ENCODE measurements at places on chromosomes 6 and 20. TPM values are rescaled to one million over a fixed set of nuclear protein-coding genes. Genes with fewer than 3 reads are reported as not detected.

Gene NRSN1
- not detected for total RNA-seq

Gene HLA-G
- total RNA-seq = not detected

Gene CRISP2
- not detected for total RNA-seq

Gene ERVFRD-1
- total RNA-seq = 1.2 TPM

Gene RNF39
- not detected for total RNA-seq

Gene BPIFA1
- total RNA-seq = not detected

Gene OPN5
- total RNA-seq = not detected

Gene VSX1
- total RNA-seq = not detected

Gene UCKL1
- total RNA-seq = 20.9 TPM

Gene SLC35F1
- total RNA-seq = not detected

Gene SIRPB1
- 0.87 TPM for total RNA-seq

Gene ATRN
- total RNA-seq = 35.5 TPM

DNA sequence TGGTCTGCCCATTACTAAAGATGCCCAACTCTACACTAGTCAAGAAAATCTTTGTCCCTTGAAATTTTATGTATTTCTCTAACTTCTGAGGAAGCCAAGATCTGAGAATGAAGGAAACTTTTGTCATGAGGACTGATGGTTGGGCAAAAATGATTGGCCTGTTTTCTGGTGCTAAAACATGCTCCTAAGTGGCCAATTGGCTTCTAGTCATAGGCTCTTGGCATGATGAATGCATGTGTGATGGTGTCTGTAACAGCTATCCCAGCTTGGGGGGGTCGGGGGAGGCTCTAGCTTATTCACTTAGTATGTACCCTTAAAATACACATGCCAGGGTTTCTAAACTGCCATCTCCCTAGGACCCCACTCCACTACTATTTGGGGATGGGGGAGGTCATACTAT lies 228.6 kb downstream of the ZNF217 start:
- no peak overlapping the region for H3K4me3 ChIP-seq
- no peak for DNase-seq
- no peak overlapping the region for H3K27ac ChIP-seq
- H3K4me1 ChIP-seq = peaks cover 3% of the 10 kb centered on the region

GRCh38 chr6:18976091-18976490 lies 588.9 kb downstream of the RNF144B start:
- H3K4me1 ChIP-seq = peaks cover 6% of the 10 kb centered on the region
- no peaks in the 10 kb centered on the region for H3K27me3 ChIP-seq
- H3K27ac ChIP-seq = no peak overlapping the region
- no peak overlapping the region for H3K4me3 ChIP-seq
- no peaks in the 10 kb centered on the region for H3K36me3 ChIP-seq
- DNase-seq = no peak

DNA sequence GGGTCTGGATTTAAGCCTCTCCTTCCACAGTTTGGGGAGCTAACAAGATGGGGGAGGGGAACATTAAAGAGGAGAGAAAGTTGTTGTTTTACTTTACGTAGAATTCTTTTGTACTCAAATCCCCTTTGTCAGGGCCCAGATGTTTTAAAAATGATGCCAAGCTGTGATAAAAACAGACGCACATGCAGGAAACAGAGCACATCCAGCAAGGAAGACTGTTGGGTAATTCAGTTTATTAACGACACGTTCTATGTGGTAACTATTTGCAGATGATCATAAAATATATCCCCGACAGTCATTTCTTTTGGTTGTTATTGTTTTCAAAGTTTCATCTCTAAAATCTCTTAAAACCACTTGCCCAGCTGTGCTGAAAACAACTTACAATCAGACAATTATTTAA lies 307.0 kb upstream of the PRDM1 start:
- no peak for DNase-seq
- H3K27ac ChIP-seq = no peak overlapping the region
- no peaks in the 10 kb centered on the region for H3K4me1 ChIP-seq
- H3K4me3 ChIP-seq = no peak overlapping the region
- H3K27me3 ChIP-seq = no peaks in the 10 kb centered on the region
- no peaks in the 10 kb centered on the region for H3K36me3 ChIP-seq

- DNase-seq = peak; percentile 79
- peaks cover 54% of the 10 kb centered on the region for H3K27me3 ChIP-seq
- H3K27ac ChIP-seq = peak overlapping the region; percentile 78
- no peaks in the 10 kb centered on the region for H3K36me3 ChIP-seq
Measured at GRCh38 chr20:32582659-32583580, 2.2 kb downstream of the NOL4L start.

DNA sequence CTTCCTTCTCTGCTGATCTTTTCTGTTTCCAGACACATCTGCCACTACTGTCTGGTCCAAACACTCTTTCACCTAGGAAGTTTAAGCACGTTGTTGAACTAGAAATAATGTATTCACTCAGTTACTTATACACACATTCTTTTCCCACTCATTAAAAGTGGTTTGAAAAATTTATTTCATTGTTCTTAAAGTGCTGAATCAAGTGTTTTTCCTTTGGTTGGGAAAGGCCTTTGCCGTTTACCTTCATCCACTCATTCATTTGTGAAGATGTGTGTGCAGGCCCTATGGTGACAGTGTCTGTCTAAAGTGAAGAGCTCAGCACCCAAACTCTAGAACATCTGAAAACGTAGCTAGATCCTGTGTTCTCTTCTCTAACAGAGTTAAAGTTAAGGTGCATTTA lies 64.2 kb upstream of the AGPAT4 start:
- no peaks in the 10 kb centered on the region for H3K36me3 ChIP-seq
- no peaks in the 10 kb centered on the region for H3K27me3 ChIP-seq
- DNase-seq = no peak

DNA sequence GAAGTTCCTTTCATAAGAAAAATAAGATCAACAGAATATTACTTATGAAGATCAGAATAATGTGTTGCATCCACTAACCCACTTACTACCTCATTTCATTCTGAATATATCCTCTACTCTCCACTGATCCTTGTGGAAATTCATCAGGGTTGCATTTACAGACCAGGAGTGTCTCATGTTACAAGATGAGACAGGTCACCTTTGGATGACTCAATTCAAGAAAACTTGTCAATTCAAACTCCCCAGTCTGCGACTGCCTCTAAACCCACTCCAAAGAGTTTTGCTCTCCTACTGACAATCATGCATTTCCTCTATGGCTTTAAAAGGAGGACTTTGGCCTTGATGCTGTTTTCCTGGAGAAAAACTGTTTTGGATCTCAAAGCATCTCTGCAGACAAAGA lies 68.4 kb downstream of the ID4 start:
- no peak overlapping the region for H3K27ac ChIP-seq
- no peaks in the 10 kb centered on the region for H3K36me3 ChIP-seq
- no peak overlapping the region for H3K4me3 ChIP-seq

DNA sequence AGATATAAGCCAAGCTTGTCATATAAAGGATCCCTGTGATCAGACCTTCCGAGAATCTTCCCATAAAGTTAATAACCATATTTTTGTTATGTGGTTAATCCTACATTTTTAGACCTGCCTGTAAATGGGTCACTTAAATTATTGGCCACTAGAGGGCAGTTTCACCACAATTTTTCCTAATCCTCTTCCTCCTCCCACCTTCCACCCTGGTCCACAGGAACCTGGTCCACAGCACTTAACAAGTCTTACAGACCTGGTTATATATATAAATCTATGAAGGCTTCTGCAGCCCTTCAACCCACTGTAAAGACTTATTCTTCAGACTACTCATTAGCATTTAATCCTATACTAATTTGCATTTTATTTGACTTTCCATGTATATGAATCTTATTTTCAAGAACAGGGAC lies 28.3 kb downstream of the MRS2 start:
- H3K36me3 ChIP-seq = no peaks in the 10 kb centered on the region
- H3K27me3 ChIP-seq = no peaks in the 10 kb centered on the region
- H3K27ac ChIP-seq = no peak overlapping the region
- no peak for DNase-seq
- no peak overlapping the region for H3K4me3 ChIP-seq

- peak; percentile 22 for DNase-seq
- H3K36me3 ChIP-seq = no peaks in the 10 kb centered on the region
- H3K27ac ChIP-seq = no peak overlapping the region
- H3K4me3 ChIP-seq = no peak overlapping the region
Measured at GRCh38 chr6:151723152-151723551, 84.3 kb upstream of the ESR1 start.

GRCh38 chr20:59214073-59214472 lies 50.5 kb downstream of the ZNF831 start:
- DNase-seq = no peak
- H3K27ac ChIP-seq = no peak overlapping the region
- no peak overlapping the region for H3K4me3 ChIP-seq
- no peaks in the 10 kb centered on the region for H3K27me3 ChIP-seq

DNA sequence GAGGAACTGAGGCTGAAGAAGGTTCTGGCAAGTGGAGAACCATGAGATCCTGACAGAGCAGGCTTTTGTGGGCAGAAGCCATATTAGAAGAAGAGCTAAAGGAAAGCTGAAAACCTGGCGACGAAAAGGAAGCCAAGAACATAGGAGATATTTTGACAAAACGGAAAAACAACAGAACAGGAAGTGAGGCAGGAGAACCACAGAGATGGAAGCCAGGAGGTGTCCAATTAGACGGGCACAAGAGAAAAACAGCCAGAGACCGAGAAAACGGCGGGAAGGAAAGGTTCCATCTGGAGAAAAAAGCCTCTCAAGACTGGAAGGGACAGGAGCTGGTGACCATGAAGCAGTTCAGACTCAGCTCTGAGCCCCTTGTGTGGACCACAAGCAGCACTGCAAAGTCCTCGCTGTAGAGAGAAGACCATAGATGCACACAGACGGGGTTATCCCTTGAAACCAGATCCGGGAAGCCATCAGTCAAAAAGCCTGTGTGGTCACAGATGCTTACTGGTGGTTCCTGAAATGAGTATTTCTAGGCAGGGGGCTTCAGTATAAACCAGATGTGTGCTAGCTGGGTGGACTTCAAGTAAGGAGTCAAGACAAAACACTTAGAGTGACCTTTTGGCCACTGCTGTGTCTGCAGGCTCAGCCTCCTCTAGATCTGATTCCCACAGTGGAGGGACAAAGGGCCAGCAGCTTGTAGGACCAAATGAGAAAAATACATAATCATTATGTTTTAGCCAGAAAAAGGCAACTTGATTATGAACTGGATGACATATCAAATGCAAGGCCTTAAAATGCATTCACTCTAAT lies 30.7 kb downstream of the SSR1 start:
- H3K4me3 ChIP-seq = no peak overlapping the region
- no peak overlapping the region for H3K27ac ChIP-seq
- peaks cover 31% of the 10 kb centered on the region for H3K36me3 ChIP-seq
- no peak for DNase-seq
- H3K4me1 ChIP-seq = peaks cover 15% of the 10 kb centered on the region

- peaks cover 74% of the 10 kb centered on the region for H3K4me1 ChIP-seq
- no peaks in the 10 kb centered on the region for H3K27me3 ChIP-seq
- H3K4me3 ChIP-seq = no peak overlapping the region
- DNase-seq = no peak
Measured at GRCh38 chr6:108676555-108676954, 115.8 kb downstream of the FOXO3 start.

DNA sequence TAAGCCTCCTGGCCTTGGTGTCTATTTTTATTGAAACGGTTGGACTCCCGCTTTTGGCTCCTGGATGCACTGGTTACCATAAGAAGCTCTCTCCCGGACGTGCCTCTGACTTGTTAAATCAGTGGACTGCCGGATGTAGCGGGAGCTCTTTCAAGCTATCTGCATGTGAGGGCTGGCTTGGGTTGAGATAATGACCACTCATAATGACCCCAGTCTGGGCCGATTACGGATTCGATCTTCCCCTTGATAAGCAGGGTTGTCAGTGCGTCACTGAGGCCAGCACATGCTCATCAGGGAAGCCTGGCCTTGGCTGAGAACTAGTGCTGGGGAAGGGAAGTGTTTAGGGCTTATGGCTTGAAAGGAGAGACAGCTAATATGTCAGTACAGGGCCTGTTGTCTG lies 528.1 kb downstream of the CDH26 start:
- no peaks in the 10 kb centered on the region for H3K27me3 ChIP-seq
- no peak overlapping the region for H3K4me3 ChIP-seq
- no peak for DNase-seq
- no peak overlapping the region for H3K27ac ChIP-seq

GRCh38 chr6:36374972-36375371 lies 12.5 kb downstream of the ETV7 start:
- H3K4me1 ChIP-seq = no peaks in the 10 kb centered on the region
- H3K4me3 ChIP-seq = no peak overlapping the region
- H3K36me3 ChIP-seq = no peaks in the 10 kb centered on the region
- no peak for DNase-seq
- no peaks in the 10 kb centered on the region for H3K27me3 ChIP-seq
- H3K27ac ChIP-seq = no peak overlapping the region

DNA sequence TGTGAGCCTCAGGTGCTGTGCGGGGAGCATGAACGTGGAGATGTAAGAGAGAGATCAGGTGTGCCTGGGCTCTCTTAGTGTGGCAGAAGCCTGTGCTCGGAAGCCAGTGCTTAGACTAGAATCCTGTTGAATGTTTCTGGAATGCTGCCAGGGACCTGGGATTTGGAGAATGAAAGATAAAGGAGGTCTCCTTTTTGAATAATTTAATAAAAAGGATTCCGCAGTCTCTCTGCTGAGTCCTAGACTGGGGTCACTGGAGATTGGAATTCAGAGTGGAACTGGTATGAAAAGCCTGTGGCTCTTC lies 18.8 kb upstream of the EFCAB8 start:
- no peaks in the 10 kb centered on the region for H3K27me3 ChIP-seq
- no peak overlapping the region for H3K27ac ChIP-seq
- H3K4me1 ChIP-seq = no peaks in the 10 kb centered on the region

- H3K27me3 ChIP-seq = no peaks in the 10 kb centered on the region
- no peak overlapping the region for H3K27ac ChIP-seq
- no peak for DNase-seq
- H3K4me3 ChIP-seq = no peak overlapping the region
Measured at GRCh38 chr6:13319891-13320564, 8.3 kb downstream of the TBC1D7 start.
